ENCODE measurements at places on chromosomes 4 and X.

- no peak for DNase-seq
Measured at GRCh38 chrX:83186632-83187031, 321.5 kb upstream of the POU3F4 start.

- DNase-seq: no peak
Measured at GRCh38 chr4:726838-727237, 21.2 kb downstream of the PCGF3 start.

GRCh38 chr4:79688691-79689090, 280.7 kb upstream of the GK2 start:
- no peak for DNase-seq

DNA sequence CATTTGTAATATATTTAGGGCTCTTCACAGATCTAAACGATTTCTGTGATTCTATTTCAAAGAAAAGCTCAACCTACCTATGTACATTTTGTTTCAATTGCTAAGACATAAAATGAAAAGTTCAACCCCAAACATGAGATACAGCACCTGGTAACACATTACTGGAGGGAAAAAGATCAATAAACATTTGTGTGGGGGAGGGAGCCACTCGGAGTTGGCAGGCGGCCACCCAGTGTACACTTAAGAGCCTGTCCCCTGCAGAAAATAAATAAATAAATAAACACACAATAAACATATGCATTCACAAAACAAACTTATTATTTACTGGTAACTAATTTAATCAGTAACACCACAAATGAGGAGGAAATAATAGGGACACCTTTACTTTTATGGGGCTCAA, 19.3 kb downstream of the PRSS48 start:
- no peak for DNase-seq

Data from C1 segment of cervical spinal cord (tissue), 14 donors.